ENCODE measurements at places on chromosomes 3 and 15.

- no peak for DNase-seq
Observed at GRCh38 chr3:125240496-125240895, 27.9 kb upstream of the SLC12A8 start.

- no peak for DNase-seq
Observed at GRCh38 chr3:154152741-154153140, 31.6 kb downstream of the ARHGEF26 start.

DNA sequence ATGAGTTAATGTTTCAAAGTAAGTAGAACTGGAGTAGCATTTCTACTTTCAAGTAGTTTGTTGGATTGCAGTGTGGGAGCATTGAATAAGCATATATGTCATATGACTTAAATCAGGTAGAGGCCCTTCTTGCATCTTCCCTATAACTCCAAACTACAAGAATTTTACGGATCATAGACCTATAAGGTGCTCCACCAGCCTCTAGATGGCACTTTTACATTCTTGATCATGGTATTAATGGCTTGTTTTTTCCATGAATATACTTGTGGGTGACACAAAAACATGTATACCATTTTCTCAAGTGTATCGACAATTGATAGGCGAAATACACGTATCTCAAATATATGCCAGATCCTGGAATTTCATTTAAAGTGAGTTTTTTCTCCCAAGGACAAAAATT, 311.1 kb downstream of the ZPLD1 start:
- DNase-seq: peak; percentile 20

DNA sequence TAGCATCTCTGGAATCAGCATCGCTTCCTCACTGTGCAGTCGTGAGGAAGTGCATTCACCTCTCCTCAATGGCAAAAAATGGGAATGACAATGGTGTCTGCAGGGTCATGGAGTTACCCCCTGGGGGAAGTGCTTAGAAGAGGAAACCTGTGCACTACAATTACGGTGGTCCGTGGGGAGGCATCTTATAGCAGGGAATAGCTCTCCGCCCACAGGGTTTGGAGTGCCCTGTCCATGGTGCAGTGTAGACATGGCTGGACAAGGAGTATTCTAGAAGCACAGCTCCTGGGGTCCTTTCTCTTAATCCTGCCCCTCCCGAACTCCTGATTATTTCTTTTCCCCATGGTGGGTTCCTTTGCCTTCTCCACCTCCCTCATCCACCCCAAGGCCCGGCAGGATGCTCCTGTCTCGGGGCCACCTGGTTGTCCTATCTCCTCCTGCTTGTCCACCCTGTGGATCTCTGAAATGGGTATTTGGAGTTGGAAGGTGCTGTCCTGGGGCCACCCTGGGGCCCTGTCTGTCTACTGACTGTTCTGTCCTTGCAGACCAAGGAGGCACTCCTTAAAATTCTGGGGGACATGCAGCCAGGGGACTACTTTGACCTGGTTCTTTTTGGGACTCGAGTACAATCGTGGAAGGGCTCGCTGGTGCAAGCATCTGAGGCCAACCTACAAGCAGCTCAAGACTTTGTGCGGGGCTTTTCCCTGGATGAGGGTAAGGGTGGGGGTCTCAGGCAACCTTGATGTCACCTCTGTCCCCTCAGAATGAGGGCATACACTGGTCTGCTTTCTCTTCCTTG, 5.2 kb downstream of the ITIH1 start:
- no peak for DNase-seq

GRCh38 chr3:131883086-131883485, 151.7 kb downstream of the CPNE4 start:
- DNase-seq: no peak

GRCh38 chr3:31592764-31593163, 60.0 kb downstream of the STT3B start:
- no peak for DNase-seq

- no peak for DNase-seq
Observed at GRCh38 chr3:29346828-29347227, 66.0 kb downstream of the RBMS3 start.

- DNase-seq: no peak
Observed at GRCh38 chr3:19738846-19739245, 195.2 kb downstream of the EFHB start.

DNA sequence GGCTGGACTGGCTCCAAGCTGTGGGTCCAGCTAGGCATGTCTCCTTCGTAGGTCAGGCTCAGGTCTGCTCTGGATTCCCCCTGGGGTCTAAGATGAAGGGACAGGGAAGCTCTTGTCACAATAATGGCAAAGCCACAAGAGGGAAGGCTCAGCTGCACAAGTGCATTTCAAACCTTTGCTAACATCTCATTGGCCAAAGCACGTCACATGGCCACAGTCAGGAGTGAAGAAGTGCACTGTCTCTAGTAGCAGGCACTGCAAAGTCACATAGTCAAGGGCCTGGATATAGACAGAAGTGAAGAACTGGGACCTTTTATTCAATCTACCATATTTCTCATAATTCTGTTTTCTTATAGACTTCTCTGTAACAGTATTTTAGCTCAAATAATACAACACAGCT, 20.1 kb downstream of the DLEC1 start:
- no peak for DNase-seq

GRCh38 chr3:188914552-188914951, 257.2 kb upstream of the TPRG1 start:
- DNase-seq: no peak

DNA sequence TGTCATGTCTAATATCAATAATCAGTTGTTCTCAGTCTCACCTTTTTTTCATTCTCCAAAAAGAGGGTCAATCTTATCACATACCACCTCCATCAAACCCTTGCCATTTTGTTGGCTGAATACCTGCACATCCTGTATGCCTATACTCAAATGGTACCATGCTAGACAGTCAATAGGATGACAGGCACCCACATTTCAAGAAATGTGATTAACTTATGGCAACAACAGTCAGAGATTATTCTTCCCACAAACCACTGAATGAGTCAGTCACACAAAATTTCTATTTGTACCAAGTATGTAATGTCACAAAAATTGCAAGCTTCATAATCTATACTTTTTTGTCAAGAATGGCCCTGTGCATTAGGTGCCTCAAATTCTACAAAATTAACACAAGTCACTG, 5.1 kb upstream of the SLC27A2 start:
- no peak for DNase-seq

DNA sequence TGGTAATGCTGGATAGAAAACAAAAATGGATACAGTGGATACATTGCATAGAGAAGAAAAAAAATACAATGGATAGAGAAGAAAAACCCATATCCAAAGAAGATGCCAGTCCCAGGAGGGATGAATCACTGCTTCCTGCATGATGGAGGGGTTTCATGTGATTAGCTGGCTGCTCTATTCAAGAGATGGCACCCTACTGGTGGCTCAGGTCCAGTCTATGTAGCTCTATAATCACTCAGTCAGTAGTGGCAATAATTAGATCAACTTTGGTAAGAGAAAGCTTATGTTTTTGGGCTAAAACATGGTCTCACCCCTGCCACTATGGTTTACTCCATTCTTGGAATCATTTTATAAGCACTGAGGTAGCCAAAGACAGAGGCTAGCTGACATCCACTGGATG, 33.7 kb upstream of the NOX5 start:
- DNase-seq: no peak

- DNase-seq: no peak
Observed at GRCh38 chr3:192010490-192010889, 549.5 kb downstream of the PYDC2 start.

GRCh38 chr3:44128057-44128775, 113.5 kb upstream of the TOPAZ1 start:
- DNase-seq: no peak

GRCh38 chr3:123275691-123276090, 73.9 kb downstream of the SEC22A start:
- no peak for DNase-seq

DNA sequence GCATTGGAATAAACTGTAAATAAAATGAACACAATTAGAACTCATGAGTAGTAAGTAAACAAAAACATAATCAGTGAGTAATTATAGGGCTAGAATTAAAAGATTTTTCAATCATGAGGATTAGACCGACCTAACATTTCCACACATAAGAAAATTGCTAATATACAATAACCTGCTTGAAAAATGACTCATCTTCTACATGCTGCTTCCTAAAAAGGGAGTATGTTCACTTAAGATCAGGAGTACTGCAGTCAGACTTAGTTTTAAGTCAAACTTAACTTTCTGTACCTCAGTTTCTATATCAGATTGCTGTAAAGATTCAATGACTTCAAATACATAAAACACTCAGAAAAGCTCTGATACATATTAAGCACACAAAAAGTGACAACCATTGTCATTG, 22.6 kb upstream of the NEK10 start:
- DNase-seq: no peak

DNA sequence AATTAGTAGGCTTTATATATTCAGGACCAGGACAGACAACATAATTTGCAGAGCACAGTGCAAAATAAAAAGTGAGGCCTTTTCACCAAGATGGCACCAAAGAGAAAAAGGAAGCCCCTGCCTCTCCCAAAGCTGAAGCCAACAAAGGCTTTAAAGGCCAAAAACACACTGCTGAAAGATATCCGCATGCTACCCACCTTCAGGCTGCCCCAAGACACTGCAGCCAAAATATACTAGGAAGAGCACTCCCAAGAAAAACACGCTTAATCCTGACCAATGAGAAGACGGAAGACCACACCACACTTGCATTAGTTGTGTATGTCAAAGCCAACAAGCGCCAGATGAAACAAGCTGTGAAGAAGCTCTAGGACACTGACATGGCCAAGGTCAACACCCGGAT, 38.0 kb downstream of the PIK3CB start:
- no peak for DNase-seq

GRCh38 chr3:70010346-70010745, 10.8 kb downstream of the SAMMSON start:
- DNase-seq: no peak

- DNase-seq: no peak
Observed at GRCh38 chr15:67768313-67768977, 56.9 kb upstream of the SKOR1 start.

DNA sequence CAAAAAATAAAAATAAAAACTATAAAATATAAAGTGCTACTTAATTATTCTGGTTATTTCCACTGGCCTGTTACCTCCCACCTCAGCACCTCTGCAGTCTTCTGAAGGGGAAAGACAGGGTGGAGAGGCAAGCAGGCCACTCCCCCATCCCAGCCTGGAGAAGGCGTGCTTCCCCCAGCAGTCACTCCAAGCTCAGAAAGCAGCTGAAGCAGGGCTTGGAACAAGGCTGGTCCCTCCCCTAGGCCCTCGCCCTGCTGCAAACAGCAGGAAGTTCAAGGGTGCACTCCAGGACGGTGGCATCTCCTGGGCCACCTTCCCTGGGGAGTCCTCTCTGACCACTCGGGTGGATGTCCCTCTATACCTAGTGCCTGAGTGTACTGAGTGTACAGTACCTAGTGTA, 21.4 kb downstream of the CACNA2D2 start:
- DNase-seq: no peak

GRCh38 chr3:119301662-119302061, 7.5 kb downstream of the ARHGAP31 start:
- no peak for DNase-seq

DNA sequence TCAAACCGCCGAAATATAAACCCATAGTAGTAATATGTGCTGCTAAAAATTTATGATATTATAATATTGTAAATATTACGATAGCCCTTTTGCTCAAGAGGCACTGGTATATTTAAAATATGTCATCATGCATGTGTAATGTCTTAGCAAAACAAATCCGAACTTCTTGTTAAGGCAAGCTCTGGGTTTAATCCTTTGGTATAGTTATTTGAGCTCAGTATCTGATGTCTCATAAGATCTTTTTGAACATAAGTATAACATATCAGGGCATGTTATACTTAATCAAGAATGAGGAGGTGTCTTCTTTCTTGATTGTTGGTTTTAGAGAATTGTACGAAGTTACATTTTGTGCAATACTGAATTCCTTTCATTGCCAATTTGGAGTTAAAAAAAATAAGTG, 154.1 kb upstream of the CBLB start:
- no peak for DNase-seq

DNA sequence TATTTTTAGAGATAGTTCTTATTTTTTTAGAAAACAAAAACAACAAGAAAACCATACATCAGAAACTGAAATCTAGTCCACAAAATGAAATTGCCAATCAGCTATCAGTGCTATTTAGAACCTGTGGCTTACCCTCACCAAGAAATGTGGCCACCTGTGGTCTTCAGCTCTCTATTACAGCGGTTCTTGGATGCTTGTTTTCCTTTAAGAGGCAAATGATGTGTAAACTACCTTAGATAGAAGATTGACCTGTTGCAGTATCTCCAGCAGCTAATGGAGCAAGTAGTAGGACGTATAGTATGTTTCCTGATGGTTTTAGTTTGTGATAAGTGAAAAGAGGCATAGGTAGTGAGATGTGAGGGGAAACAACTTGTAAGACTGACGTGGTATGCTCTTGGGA, 21.2 kb downstream of the TFG start:
- no peak for DNase-seq

GRCh38 chr3:136042608-136043221, 77.2 kb downstream of the PPP2R3A start:
- peak; percentile 58 for DNase-seq

DNA sequence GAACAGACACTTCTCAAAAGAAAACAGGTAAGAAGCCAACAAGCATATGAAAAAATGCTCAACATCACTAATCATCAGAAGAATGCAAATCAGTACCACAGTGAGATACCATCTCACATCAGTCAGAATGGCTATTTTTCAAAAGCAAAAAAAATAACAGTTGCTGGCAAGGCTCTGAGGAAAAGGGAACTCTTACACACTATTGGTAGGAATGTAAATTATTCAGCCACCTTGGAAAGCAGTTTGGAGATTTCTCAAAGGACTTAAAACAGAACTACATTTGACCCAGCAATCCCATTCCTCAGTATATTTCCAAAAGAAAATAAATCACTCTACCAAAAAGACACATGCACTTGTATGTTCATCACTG, 95.6 kb downstream of the APBA2 start:
- DNase-seq: no peak

DNA sequence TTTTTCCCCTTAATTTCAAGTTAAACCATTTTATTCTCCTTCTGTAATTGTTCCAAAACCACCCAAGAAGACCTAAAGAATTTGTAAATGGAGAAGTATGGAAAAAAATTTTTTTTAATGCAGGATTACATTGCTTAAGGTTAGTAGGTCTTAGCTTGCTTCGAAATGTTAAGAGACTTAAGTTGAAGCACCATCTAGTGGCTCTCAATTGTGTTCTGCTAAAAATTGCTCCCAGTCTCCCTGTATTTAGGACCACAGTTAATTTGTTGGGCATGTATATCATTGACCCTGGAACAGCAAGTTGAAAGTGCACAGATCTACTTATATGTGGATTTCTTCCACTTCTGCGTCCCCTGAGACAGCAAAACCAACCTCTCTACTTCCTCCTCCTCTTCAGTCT, 32.4 kb downstream of the CD200R1L start:
- peak; percentile 24 for DNase-seq

DNA sequence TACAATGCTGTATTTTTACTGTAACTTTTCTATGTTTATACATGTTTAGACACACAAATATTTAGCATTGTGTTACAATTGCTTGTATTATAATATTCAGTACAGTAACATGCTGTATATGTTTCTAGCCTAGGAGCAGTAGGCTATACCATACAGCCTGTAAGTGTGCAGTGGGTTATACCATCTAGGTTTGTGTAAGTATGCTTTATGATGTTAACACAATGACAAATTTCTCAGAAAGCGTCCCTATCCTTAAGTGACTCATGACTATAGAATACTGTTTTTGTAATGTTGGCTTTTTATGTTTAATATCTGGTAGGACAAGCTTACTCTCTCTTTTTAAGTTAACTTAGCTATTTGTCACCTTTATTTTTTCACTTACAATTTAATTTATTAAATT, 127.5 kb upstream of the THRB start:
- DNase-seq: no peak

Data from COR-L47 (cell line).